A549 treated with DMSO at 1 μM for 4 hours (cell line): ENCODE measurements at places on chromosomes 6 and 20. TPM values are rescaled to one million over a fixed set of nuclear protein-coding genes. Genes with fewer than 3 reads are reported as not detected.

The HS3ST5 gene
- total RNA-seq: not detected in 5 replicates

The NKX2-2 gene
- total RNA-seq: not detected in 5 replicates

The RAET1L gene
- total RNA-seq: 0.18 to 0.58 TPM (median 0.36 TPM) in 5 replicates

The IPCEF1 gene
- 0.02 to 0.03 TPM in 2 of 5 replicates, not detected in the others for total RNA-seq

The RCAN2 gene
- total RNA-seq: not detected in 5 replicates

The GJA10 gene
- not detected in 5 replicates for total RNA-seq

The POPDC3 gene
- total RNA-seq: 27.8 to 31.2 TPM (median 30.3 TPM) in 5 replicates

The TRIM10 gene
- not detected in 5 replicates for total RNA-seq

The HSPA12B gene
- 0.28 to 0.53 TPM (median 0.38 TPM) in 5 replicates for total RNA-seq

The MYMX gene
- not detected in 5 replicates for total RNA-seq

The ZNF831 gene
- total RNA-seq: not detected in 5 replicates

The CYP39A1 gene
- total RNA-seq: 0.05 to 0.28 TPM (median 0.10 TPM) in 4 of 5 replicates, not detected in the other

The FOXS1 gene
- total RNA-seq: 0.55 to 1.6 TPM (median 1.1 TPM) in 5 replicates

The ARHGAP40 gene
- total RNA-seq: 0.09 TPM in 1 of 5 replicates, not detected in the others

The IL22RA2 gene
- total RNA-seq: not detected in 5 replicates

The MRAP2 gene
- 0.96 to 1.5 TPM (median 1.3 TPM) in 5 replicates for total RNA-seq

The BPIFB1 gene
- total RNA-seq: 0.12 to 0.14 TPM in 2 of 5 replicates, not detected in the others

The ANKRD66 gene
- not detected in 5 replicates for total RNA-seq

The ABHD16B gene
- 0.05 TPM in 1 of 5 replicates, not detected in the others for total RNA-seq

The CCM2L gene
- total RNA-seq: 0.28 to 0.78 TPM (median 0.62 TPM) in 5 replicates

The TCF21 gene
- total RNA-seq: 0.02 to 0.12 TPM (median 0.05 TPM) in 5 replicates

The BAK1 gene
- 34.9 to 41.5 TPM (median 39.1 TPM) in 5 replicates for total RNA-seq

The LY86 gene
- not detected in 5 replicates for total RNA-seq

The TFAP2D gene
- total RNA-seq: not detected in 5 replicates

The ENPP5 gene
- total RNA-seq: not detected in 5 replicates

The HSP90AB1 gene
- 1,297 to 1,414 TPM (median 1,344 TPM) in 5 replicates for total RNA-seq

The HLA-DQB1 gene
- total RNA-seq: not detected in 5 replicates

The SPEF1 gene
- 1.6 to 2.4 TPM (median 2.0 TPM) in 5 replicates for total RNA-seq

The APCDD1L gene
- 0.05 to 0.07 TPM (median 0.05 TPM) in 3 of 5 replicates, not detected in the others for total RNA-seq

The HLA-DRB5 gene
- total RNA-seq: not detected in 5 replicates

The RIPOR2 gene
- not detected in 5 replicates for total RNA-seq

The LGSN gene
- total RNA-seq: 2.7 to 4.8 TPM (median 4.1 TPM) in 5 replicates

The ARFGEF3 gene
- total RNA-seq: 0.57 to 0.77 TPM (median 0.67 TPM) in 5 replicates

The PRDM13 gene
- 0.83 to 1.2 TPM (median 0.93 TPM) in 5 replicates for total RNA-seq

The RGS17 gene
- total RNA-seq: 5.4 to 8.7 TPM (median 7.6 TPM) in 5 replicates

The LY6G6C gene
- total RNA-seq: 0.12 to 0.20 TPM in 2 of 5 replicates, not detected in the others

The GPX5 gene
- total RNA-seq: not detected in 5 replicates

The BEND3 gene
- total RNA-seq: 4.1 to 4.6 TPM (median 4.4 TPM) in 5 replicates

The EYA2 gene
- 2.2 to 3.7 TPM (median 3.0 TPM) in 5 replicates for total RNA-seq

The PSMB1 gene
- total RNA-seq: 226 to 254 TPM (median 240 TPM) in 5 replicates

The FLOT1 gene
- 81.4 to 94.3 TPM (median 88.8 TPM) in 5 replicates for total RNA-seq
